ENCODE measurements at places on chromosomes 4 and X. TPM values are rescaled to one million over a fixed set of nuclear protein-coding genes. Genes with fewer than 3 reads are reported as not detected.

Gene ADD1
- total RNA-seq: 101 TPM

Gene OTUD6A
- not detected for total RNA-seq

GRCh38 chrX:154381271-154381670 is 2.2 kb downstream of the EMD start:
- DNase-seq: no peak

DNA sequence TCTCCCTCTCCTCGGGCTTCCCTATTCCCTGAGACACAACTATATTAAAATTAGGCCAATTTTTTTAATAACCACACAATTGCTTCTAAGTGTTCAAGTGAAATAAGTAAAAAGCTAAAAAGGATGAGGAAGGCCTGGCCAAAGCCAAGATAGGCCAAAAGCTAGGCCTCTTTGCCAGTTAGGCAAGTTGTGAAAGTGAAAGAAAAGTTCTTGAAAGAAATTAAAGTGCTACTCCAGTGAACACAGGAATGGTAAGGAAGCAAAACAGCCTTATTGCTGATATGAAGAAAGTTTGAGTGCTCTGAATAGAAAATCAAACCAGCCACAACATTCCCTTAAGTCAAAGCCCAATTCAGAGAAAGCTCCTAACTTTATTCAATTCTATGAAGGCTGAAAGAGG is 114.2 kb upstream of the FAT4 start:
- DNase-seq: peak; percentile 40

GRCh38 chrX:6885396-6885795 is 262.1 kb upstream of the STS start:
- DNase-seq: no peak

DNA sequence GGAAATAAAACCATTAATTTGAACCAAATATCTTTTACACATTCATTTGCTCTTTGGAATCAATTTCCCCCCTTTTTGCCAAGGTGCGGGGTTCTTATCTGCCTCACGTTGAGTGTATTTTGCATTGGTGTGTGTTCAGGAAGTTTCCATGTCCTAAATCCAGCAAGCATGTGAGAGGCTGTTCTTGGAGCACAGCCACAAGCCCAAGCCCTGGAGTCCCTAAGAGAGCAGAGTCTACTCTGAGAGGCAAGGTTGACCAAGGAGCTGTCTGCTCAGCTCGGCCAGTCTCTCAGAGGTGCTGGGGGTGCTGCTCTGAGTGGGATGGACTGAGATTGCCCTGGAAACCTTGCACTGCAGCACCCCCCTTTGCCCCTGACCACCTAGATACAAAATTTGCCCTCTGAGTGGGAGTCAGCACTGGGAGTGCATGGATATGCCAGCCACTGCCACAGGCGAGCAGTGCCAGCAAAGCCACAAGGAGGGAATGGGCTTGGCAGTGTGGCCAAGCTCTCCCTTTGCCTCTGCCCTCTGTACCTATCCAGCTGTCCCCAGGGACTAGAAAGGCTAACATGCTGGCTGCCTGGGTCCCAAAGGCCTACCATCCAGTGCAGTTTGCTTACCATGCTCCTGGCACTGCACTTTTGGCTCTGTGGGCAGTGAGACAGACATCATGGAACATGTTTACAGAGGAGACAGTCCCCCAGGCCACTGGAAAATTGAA is 20.5 kb upstream of the FAM193A start:
- no peak for DNase-seq
